ENCODE measurements at places on chromosomes 7 and 10. TPM values are rescaled to one million over a fixed set of nuclear protein-coding genes. Genes with fewer than 3 reads are reported as not detected.

Gene HABP2
- total RNA-seq, result 0.19 TPM

DNA sequence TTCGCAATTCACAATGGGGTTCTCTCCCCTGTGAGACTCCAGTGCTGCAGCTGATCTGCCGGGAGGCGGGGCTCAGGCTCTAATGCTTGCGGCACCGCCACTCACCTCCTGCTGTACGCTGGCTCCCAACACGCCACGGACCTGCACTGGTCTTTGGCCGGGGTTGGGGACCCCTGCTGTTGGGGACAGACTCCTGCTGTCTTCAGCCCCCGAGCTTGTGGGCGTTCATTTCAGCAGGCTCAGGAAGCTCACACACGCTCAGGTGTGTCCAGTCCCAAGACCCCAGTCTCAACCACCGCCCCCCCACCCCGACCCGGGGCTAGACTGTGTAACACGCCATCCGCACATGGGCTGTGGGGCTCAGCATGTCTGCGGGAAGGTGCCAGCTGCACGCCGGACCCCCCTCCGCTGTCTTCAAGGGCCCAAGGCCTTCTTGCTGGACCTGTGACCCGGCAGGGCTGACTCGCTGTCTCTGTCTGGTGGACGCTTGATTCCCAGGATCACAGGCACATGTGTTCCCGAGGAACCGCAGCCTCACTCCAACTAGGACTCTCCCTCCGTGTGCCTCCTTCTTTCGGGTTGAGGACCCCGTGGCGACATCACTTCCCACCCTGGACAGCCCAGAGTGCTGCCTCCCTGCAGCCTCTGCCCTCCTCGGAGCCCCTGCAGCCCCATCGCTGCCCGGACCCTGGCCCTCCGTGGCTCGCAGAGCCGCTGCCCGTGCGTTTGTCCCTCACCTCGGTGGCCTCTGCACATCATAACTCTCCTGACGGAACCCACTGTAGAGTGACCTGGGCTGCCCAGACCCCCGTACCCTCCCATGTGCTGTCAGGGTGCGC lies 106.4 kb downstream of the DNAJB6 start:
- no peak for DNase-seq

GRCh38 chr7:121610243-121610642 lies 214.1 kb upstream of the FAM3C start:
- no peak for DNase-seq

DNA sequence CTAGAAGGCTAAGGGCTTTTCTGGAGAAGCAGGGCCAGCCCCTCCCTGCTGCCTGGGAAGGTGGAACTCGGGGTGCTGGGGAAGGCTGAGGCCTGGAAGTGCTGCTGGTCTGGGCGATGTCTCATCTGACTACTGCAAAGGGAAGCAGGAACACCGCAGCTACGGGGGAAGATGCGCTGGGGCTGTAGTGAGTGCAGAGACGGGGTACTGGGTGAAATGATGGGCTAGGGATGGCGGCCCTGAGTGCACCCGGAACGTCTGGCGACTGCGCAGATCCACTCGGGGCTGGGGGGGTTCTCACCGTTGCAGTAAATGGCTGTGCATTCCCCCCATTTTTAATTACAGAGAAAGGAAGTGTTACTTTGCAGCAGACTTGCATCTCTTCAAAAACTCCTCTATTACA lies 195.4 kb upstream of the ADARB2 start:
- DNase-seq, result no peak

DNA sequence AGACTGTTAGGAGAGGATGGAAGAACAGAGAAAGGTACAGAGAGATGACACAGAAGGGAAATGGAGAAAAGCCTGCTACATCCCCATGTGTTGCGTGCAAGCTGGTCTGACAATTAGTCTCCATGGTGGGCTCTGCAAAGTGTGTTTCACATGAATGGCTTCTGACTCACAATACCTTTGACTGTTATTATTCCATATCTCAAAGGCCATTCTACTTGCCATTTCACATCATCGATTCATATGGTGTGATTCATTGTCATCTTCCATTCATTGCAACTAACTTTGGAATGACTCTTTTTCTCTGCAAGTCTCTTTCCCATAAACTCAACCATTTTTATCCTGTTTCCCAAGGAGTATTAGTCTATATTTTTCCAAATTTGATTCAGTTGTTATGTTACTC lies 208.9 kb upstream of the INHBA start:
- no peak for DNase-seq

DNA sequence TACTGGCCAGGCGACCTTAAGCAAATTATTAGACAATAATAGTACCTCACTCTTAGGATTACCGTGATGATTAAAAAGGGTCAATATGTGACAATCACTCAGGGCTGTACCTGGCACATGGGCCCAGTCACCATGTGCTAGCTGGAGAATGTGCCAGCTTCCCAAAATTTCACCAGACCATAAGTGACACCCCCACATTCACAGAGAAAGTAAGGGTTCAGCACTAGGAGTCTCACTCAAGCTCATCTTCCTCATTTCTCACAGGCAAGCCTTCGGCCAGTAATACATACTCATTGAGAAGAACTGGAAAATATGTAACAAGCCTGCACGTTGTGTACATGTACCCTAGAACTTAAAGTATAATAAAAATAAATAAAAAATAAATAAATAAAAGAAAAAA lies 22.4 kb upstream of the C10orf71 start:
- DNase-seq, result no peak
